Adrenal gland (tissue), 19 donors: ENCODE measurements at places on chromosomes 2 and 18.
A peak's percentile ranks its signal among the peaks of the same experiment; 100 is the strongest.

GRCh38 chr2:198309673-198310280 is 505.4 kb downstream of the PLCL1 start:
- peak; percentile 28 for DNase-seq

GRCh38 chr2:218648787-218649100 is 10.7 kb downstream of the ZNF142 start:
- DNase-seq: no peak

DNA sequence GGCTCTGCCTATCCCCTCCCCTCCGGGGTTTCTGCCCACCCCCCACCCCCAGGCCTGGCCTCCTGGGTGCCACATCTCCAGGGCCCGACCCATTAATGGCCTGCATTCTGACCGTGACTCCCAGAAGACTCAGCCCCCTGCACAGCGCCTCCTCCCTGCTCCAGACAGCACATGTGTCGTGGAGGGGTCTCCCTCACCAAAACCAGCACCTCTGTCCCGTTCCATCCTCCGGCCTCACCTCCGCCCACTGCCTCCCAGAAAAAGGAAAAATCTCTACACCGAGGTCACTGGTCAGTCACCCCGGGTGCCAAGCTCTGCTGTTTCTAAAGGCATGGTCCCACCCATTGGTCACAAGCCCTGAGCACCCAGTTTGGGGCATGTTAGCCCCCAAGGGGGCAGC is 65.2 kb downstream of the GBX2 start:
- DNase-seq: no peak

DNA sequence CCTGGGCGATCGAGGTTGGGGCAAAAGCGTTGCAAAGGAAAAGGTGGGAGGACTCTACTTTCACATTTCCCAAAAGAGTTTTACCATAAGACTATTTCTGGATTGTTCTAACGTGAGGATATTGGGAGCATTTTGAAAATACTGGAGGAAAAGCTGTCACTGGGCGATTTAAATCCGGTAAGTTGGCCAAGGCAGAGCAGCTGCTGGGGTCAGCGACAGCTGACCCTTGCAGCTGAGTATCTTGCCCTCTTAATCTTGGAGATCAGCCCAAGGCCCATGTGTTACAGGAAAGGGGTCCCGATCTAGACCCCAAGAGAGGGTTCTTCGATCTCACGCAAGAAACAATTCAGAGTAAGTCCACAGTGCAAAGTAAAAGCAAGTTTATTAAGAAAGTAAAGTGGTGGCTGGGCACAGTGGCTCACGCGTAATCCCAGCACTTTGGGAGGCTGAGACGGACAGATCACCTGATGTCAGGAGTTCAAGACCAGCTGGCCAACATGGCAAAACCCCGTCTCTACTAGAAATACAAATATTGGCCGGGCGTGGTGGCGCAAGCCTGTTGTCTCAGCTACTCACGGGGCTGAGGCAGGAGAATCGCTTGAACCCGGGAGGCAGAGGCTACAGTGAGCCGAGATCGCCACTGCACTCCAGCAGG is 964 bp upstream of the ST3GAL5 start:
- peak; percentile 78 for DNase-seq

GRCh38 chr2:226184540-226184939 is 615.1 kb downstream of the IRS1 start:
- DNase-seq: no peak

GRCh38 chr18:10020171-10020570 is 106.4 kb downstream of the VAPA start:
- DNase-seq: no peak

- DNase-seq: no peak
Measured at GRCh38 chr18:36337679-36338402, 40.3 kb downstream of the FHOD3 start.

DNA sequence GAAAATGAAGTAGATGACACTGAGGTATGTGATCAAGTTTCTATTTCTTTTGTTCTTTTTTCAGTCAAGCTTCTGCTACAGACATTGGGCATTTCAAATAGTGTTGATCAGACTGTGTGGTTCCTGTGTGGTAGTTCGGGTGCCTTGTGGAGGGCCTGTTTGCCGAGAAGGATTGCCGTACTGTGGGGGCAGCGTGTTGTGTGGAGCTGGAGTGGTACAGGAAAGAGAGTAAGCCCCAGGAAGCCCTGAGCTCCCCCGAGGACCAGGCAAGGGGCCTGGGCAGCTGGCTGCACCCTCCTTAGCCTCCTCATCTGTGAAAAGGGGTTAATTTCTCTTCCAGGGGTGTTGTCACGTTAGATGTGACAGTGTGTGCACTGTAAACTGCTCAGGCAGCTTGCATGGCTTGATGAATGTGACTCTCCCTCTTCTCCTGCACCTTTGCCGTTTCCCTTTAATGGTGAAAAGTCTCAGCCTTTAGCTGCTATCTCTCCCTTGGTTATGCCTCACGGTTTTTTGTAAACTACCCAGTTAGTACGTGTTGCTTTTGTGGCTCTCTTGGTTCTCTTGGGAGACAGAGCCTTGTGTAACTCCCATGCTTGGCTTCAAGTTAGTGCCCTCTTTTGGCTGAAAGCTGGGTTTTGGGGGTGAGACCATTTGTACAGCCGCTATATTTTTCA is 19.5 kb downstream of the C2orf74 start:
- DNase-seq: no peak

DNA sequence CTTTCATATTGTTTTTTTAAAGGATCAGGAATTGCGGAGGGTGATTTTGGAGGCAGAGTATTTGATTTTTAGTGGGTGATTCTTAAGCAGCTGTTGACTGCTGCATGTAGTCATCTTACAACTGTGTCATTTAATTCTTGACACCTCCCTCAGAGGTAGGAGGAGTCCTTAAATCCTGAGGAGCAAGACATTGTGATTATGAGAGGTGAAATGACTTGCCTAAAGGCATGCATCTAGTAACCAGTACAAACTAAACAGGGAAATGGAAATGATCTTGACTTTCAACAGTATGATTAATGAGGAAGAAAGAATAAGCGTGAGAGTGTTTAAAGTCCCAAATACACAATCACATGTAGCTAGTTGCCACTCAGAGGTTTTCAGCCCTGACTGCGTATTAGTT is 440.7 kb downstream of the THSD7B start:
- DNase-seq: no peak

- DNase-seq: no peak
Measured at GRCh38 chr18:43751835-43752234, 474.5 kb upstream of the SYT4 start.

GRCh38 chr2:120863661-120864320 is 128.1 kb downstream of the GLI2 start:
- no peak for DNase-seq

- no peak for DNase-seq
Measured at GRCh38 chr2:23813438-23813837, 113.5 kb downstream of the ATAD2B start.

- no peak for DNase-seq
Measured at GRCh38 chr2:47521666-47522285, 118.8 kb downstream of the MSH2 start.

GRCh38 chr2:23814963-23815362 is 112.0 kb downstream of the ATAD2B start:
- DNase-seq: no peak

DNA sequence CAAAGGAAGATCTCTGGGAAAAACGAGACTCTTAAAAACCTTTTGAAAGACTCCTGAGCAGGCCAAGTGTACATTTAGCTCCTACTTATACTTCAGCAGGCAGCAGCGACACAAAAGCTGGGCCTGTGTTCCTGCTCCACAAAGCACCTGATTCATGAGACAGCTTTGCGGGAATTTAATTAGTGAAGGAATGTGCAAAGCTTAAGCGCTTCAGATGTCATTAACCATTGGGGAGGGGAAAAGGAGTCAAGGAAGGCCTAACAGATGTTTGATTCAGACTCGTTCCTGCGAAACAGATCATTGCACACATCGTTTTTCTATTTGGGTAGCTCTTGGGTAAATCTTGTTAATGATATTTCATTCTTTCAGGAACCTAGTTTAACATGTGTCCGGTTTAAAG is 125.9 kb downstream of the MAIP1 start:
- no peak for DNase-seq

GRCh38 chr18:22695674-22696073 is 237.5 kb upstream of the RBBP8 start:
- no peak for DNase-seq

- DNase-seq: no peak
Measured at GRCh38 chr18:27461957-27462356, 276.8 kb upstream of the CHST9 start.

DNA sequence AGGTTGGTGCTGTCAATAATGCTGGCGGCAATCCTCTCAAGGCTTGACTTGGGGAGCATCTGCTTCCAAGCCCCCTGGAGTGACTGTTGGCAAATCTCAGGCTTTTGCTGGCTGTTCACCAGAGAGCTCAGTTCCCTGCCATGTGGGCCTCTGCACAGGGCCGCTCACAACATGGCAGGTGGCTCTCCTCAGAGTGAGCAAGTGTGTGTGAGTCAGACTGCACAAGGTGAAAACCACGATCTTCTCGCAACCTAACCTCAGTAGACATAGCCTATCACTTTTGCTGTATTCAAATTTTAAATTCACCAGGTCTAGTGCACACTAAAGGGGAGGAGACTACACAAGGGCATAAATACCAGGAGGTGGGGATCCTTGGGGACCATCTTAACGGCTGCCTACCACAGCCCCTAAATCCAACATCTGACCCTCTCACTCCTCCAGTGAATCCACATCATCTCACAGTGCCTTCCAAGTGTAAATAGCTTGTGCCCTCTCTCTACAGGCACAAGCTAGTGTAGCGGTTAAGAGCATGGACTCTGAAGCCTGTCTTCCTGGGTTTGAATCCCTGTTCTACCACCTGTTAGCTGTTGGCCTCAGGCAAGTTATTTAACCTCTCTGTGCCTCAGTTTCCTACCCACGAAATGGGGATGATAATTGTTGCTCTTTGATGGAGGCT is 187.7 kb upstream of the CXCR4 start:
- DNase-seq: peak; percentile 18

DNA sequence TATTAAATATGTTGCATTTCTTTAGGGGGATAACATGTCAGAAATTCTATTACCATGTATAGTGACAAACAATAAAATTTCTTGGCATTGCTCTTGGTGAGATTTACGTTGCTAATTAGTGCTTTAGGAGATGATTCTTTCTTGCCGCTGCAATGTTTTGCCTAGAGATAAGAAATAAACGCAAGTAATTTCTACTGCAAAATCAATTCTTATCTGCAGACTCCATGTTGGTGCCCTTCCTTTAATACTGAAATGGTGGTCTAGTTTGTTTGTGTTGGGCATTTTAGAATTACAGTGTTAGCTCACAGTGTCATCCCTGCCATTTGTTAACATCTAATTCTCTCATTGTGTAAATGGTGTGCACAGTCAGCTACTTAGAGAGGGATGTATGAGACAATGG is 34.6 kb downstream of the ASXL3 start:
- no peak for DNase-seq

DNA sequence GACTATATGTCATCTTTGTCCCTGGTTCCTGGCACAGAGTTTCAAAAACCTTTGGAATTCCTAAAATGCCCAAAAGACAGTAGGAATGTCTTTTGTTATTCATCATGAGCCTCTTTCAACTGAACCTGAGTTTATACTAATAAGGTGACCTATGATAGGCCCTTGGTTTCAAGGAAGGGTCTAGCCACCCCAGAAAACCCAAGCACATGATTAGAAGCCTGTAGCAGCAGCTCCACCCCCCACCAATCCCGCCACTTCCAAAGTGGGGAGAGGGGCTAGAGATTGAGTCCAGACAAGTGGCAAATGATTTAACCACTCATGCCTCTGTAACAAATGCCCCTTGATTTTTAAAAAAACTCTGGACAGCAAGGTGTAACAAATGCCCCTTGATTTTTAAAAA is 56.8 kb downstream of the ADD2 start:
- no peak for DNase-seq

DNA sequence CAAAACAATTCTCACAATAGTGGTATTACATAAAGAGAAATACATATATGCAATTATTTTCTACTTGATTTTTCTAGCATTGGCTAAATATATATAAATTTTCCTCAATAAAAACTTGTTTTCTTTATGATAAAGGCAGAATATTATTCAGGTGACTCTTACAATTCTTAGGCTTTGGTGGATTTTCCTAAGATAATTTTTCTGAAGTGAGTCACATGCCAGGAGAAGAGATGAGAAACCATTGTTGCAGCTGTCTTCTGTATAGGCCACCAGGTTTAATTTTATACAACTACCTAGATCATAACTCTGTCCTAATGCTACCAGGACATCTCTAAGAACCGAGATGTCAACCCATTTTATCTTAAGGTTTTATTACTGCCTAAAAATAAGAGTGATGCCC is 552.4 kb upstream of the CDH2 start:
- DNase-seq: no peak

DNA sequence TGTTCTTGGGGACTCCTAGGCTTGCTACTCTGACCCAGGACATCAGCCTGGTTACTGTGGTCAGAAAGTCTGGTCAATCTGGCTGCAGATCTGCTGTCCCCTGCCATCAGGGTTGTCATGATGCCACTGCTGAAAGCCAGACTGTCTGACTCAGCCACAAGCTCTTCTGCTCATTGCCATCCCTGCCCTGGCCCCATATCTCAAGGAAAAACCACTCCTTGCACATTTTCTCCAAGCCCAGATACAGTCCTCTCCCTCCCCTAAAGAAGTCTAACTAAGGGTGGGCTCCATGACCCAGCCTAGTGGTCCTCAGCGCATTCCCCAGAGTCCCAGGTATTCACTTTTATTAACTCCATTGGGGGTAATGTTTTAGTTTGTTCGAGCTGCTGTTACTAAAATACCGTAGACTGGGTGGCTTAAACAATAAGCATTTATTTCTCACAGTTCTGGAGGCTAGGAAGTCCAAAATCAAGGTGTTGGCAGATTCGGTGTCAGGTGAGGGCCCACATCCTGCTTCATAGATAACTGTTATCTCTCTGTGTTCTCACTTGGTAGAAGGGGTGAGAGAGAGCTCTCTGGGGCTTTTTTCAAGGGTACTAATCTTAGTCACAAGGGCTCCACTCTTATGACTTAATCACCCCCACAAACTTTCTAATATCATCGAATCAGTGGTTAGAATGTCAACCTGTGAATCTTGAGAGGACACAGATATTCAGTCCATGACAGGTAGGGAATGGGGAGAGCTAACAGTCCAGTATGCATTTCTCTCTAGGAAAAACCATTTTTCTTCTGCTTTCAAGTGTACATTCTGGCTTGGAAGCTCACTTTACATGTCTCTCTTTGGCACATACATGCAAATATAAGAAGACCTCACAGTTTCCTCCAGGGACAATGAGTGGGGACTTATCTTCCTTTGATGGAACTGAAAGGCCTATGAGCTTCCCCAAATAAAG is 94.8 kb upstream of the CXCR4 start:
- no peak for DNase-seq

GRCh38 chr2:88683160-88684021 is 8.1 kb upstream of the RPIA start:
- DNase-seq: no peak

DNA sequence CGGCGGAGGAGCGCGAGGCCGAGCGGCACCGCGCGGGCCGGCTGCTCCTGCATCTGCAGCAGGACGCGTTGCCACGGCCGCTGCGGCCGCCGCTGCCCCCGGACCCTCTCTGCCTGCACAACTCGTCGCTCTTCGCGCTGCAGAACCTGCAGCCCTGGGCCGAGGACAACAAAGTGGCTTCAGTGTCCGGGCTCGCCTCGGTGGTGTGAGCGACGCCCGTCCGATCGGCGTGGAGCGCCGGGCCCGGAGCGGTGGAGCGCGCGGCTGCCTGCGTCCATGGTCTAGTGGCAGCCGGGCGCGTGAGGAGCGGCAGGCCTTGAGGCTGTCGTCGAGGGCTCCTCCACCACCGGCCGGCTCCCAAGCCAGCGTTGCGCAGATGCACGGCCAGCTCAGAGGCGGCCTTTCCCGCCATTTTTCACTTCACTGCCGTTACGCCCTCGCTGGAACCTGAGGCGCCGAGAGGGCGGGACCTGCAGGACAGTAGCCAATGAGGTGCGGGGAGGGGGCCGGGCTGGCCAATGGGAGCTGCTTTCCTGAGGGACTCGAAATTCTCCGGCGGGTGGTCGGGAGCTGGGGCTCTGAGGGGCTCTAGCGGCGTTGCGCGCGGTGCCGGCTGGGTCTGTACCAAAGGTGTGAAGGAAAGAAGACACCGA is 1.9 kb downstream of the TLX2 start:
- peak; percentile 58 for DNase-seq
